Tibial nerve (tissue), 4 donors: ENCODE measurements at places on chromosomes 7 and 10. TPM values are rescaled to one million over a fixed set of nuclear protein-coding genes. Genes with fewer than 3 reads are reported as not detected.

The UTF1 gene
- total RNA-seq: not detected

The SPDYE5 gene
- not detected for total RNA-seq

The SYT15B gene
- 7.5 TPM for total RNA-seq

The TAS2R5 gene
- 1.8 TPM for total RNA-seq

The SFRP5 gene
- 440 TPM for total RNA-seq

The SCART1 gene
- 7.3 TPM for total RNA-seq

The OR2A42 gene
- not detected for total RNA-seq

The LDB3 gene
- total RNA-seq: 5.4 TPM

The TEX47 gene
- not detected for total RNA-seq

The GDF2 gene
- not detected for total RNA-seq

The KIAA1549 gene
- 2.4 TPM for total RNA-seq

The GPR15LG gene
- not detected for total RNA-seq

The INSIG1 gene
- total RNA-seq: 66.9 TPM

The BTRC gene
- 8.4 TPM for total RNA-seq
